ENCODE measurements at places on chromosomes 12 and 14.

- no peak for DNase-seq
Observed at GRCh38 chr12:43482311-43483085, 69.5 kb downstream of the ADAMTS20 start.

- no peak for DNase-seq
Observed at GRCh38 chr12:5073853-5074252, 30.2 kb downstream of the KCNA5 start.

- DNase-seq: no peak
Observed at GRCh38 chr12:114943601-114944000, 259.6 kb upstream of the TBX3 start.

DNA sequence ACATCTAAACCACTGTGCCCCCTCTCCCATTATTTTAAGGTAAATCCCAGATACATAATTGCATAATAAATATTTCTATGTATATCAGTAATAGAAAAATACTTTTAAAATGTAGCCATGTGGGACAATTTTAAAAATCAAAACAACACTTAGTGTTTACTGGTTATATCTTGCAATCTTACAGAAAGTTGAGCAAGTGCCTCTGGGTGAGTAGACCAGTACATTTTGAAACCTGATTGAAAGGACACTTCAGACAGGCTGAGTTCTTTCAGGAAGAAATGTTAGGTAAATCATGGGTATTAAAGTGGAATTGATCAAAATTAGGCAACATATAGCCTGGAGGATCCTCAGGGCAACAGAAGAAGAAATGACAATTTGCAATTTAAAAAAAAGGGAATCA lies 7.2 kb downstream of the SLC38A4 start:
- DNase-seq: no peak

DNA sequence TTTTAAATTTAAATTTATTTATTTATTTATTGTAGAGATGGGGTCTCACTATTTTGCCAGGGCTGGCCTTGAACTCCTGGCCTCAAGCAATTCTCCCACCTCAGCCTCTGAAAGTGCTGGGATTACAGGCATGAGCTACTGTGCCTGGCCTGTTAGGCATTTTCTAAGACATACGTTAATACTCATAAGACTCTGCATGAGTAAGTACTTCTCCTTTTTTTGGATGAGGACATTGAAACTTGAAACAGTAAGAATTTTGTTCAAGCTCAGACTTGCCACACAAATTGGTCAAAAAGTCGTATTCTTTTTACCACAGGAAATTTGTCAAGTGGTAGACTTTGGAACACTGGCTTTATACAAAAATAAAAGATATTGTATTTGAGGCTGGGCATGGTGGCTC lies 187.4 kb upstream of the RASSF8 start:
- DNase-seq: no peak

DNA sequence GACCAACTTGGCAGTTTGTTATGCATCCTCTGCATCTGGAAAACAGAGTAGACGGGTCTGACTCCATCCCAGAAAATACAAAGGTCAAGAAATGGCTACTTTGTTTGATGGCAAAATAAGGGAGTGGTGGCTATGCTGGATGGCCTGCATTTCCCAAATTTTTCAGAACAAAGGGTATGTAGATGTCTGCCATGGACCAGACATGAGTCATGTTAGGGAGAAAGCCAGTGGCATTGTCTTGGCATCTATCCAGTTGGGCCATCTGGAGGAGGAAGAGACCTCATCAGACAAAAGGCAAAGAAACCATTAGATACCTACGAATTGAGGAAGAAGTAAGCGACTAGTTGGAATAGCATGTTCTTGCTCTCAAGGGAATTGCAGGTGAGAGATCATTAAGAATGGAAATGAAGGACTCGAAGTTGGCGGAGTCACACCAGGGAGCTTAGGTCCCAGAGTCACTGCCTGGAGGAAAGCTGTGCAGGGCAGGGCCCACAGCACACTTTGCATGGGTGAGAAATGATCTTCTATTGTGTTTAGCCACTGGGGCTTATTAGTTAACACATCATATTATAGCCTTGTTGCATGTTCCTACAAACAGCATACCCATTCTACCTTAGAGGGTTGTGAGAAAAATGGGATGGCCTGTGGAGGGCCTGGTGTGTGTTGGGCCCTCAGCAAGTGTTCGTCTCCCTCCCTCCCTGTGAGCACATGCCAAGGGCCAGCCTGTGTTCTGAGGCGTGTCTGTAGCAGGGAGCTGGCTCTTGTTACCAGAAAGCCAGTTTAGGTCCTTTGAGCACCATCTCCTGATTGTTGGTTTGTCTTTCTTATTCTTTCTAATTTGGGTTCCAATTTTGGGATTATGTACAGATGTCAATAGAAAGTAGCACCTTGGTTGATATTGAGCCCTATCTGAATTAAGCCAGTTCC lies 119.4 kb downstream of the KTN1 start:
- DNase-seq: no peak

- no peak for DNase-seq
Observed at GRCh38 chr12:67633708-67634107, 14.8 kb upstream of the DYRK2 start.
